T-cell (primary cell): ENCODE measurements at places on chromosomes 16 and 17. TPM values are rescaled to one million over a fixed set of nuclear protein-coding genes. Genes with fewer than 3 reads are reported as not detected.

KATNB1 gene
- total RNA-seq: 23.0 TPM

KLHL10 gene
- not detected for total RNA-seq

CCDC154 gene
- 7.2 TPM for total RNA-seq

WFDC1 gene
- not detected for total RNA-seq

MEOX1 gene
- total RNA-seq: 2.9 TPM

TMEM231 gene
- total RNA-seq: 3.0 TPM

KRTAP2-2 gene
- not detected for total RNA-seq

NHERF2 gene
- 5.8 TPM for total RNA-seq

VAT1L gene
- total RNA-seq: not detected

CLDN6 gene
- 0.30 TPM for total RNA-seq

KRTAP4-2 gene
- not detected for total RNA-seq

ODAD4 gene
- total RNA-seq: 2.0 TPM

HSD11B2 gene
- total RNA-seq: 0.32 TPM
